ENCODE measurements at places on chromosomes 6 and 20. TPM values are rescaled to one million over a fixed set of nuclear protein-coding genes. Genes with fewer than 3 reads are reported as not detected.

Gene SLC32A1
- total RNA-seq: not detected

Gene FABP7
- total RNA-seq: not detected

Gene PLCB1
- total RNA-seq: 2.7 TPM

Gene PXDC1
- total RNA-seq: 7.2 TPM

Gene C6orf52
- total RNA-seq: 0.84 TPM

Gene SYNGAP1
- total RNA-seq: 7.1 TPM

Gene BMP6
- 0.60 TPM for total RNA-seq

Gene FAM209B
- 0.44 TPM for total RNA-seq

DNA sequence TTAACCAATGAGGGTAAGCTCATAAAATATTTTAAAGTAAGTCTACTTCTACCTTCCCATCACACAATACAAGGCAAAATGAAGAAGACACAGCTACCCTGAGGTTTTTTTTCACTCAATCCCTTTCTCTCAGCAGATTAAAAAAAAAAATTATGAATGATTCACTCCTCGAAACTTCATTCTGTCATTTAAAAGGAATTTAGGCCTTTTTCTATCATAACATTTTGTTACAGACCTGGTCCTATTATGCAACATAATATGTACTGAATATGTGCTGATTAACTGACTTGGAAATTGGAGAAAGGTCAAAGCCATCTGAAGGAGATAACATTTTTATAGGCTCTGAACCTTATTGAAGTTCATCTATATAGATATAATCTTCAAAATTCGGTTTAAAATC, 45.5 kb downstream of the PRL start:
- no peak for ATAC-seq

- ATAC-seq: no peak
Measured at GRCh38 chr6:76703786-76704185, 631.3 kb upstream of the IMPG1 start.

DNA sequence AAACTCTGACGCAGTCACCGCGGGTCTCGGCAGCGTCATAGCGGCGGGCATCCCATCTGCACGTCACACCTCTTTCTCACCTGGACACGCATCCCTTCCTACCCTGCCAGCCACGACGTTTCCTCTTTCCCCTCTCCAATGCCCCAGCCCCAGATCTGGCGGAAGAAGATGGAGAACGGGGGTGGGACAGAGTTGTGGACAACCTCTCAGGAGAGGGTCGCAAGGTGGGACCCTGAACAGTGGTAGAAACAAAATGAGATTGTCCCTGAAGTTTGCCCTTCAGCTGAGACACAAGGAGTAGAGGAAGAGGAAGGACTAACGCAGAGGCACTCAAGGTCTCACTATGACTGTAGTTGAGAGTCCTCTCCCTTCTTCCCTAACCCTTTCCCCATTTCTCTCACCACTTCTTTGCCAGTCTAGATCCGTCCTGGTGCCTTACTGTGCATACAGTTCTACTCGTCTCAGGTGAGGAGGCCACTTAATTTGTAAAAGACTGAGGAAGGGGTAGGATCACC, 562 bp downstream of the TRIM39 start:
- no peak for ATAC-seq

DNA sequence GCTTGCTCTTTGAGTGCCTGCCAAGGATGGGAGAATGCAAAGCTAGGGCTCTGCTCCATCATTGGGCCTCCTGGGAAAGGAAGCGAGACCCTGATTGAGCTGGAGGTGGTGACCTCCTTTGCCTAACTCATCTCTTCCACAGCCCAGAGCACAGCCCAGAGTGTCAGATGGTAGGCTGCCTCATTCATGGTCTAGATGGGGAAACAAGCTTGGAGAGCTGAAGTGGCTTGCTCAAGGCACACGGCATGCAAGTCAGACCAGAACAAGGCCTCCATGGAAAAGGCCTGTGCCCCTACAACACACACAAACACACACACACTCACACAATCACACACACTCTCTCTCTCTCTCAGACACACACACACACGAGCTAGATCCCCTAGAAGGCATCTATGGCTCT, 17.5 kb downstream of the TGM3 start:
- no peak for ATAC-seq

DNA sequence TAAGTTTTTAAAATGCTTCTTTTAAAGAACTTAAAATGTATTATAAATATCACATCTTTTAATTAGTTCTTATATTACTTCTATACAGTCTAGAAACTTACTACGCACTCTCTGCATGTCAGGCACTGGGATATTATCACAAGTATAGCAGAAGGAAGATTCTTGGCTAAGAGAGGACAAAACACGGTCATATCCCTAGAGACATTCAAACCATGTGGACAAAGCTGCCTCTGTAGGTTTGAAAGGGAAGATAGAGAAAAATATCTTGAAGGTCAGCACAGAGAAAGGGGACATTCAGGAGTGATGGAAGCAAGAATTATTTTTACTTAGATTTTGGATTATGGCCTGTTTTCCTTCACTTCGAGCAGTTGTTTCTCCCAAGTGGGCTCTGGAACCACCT, 64.1 kb downstream of the LRRC1 start:
- no peak for ATAC-seq

- ATAC-seq: no peak
Measured at GRCh38 chr6:161379834-161380582, 106.1 kb upstream of the AGPAT4 start.

DNA sequence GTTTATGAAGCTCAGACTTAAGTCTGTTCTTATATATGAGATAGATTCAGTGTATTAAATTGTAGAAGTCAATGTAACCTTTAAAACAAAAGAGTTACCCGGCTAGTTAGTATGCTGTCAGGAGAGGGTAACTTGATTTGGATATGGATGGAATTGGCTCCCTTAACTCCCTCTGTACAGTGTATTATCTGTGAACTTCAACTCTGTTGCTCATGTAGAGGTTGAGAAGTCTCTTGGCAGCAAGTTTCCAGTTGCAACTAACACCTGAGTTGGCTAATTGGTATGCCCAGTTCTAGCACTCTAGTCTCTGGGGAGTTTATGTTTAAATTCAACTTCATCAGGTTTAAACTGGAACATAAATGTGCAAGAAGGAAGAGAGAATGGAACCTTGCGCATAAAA, 111.0 kb downstream of the NCOA3 start:
- ATAC-seq: no peak

DNA sequence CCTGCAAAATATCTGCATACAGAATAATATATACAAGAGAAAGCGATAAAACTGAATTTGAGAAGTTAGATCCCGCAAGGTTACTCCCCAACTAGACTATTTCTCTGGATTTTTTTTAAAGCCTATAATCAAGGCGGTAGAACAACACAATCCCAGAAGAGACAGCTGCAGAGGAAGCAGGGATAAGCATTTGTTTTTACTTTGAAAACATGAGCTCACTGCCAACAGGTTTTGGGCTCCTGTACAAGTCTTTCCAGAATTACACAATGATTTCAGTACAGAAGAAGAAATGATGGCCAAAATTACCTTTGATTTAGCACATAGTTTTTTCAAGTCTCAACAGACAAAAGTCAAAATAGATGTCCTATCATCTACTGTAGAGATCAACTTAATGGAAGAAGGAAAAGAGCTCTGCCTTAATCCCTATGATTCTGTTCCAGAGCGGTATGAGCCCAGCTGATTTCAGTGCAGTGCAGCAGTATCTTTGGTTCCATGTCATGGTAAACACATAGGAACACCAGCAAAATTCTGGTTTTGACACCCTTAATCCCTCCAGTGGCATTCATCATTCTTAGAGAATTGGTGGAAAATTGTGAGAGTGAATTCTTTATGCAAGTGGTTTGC, 304.3 kb downstream of the HDGFL1 start:
- no peak for ATAC-seq

GRCh38 chr6:118502169-118502568, 45.9 kb upstream of the PLN start:
- ATAC-seq: no peak

DNA sequence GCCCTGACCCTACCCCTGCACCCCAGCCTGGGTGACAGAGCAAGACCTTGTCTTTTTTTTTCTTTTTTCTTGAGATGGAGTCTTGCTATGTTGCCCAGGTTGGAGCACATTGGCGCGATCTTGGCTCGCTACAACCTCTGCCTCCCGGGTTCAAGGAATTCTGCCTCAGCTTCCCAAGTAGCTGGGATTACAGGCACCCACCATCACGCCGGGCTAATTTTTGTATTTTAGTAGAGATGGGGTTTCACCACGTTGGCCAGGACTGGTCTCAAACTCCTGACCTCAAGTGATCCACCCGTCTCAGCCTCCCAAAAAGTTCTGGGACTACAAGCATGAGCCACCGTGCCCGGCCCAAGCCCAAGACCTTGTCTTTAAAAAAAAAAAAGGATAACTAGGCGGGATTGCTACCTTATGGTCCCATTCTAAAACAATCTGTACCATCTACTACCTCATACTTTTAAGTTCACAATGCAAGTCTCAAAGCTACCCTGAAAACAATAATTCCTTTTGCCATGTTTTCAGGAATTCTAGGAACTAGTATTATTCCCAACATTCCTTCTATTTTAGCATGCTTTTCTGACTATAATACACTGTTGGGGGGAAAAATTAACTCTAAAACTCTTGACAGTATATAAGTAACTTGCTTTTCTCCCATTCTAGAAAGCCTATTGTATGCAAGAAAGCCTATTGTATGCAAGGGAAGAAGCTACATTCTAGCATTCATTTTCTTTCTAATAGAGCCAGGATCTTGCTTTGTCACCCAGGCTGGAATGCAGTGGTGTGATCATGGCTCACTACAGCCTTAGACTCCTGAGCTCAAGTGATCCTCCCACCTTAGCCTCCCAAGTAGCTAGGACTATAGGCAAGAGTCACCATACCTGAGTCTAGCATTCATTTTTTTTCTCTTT, 6.6 kb downstream of the TUBB start:
- ATAC-seq: no peak

DNA sequence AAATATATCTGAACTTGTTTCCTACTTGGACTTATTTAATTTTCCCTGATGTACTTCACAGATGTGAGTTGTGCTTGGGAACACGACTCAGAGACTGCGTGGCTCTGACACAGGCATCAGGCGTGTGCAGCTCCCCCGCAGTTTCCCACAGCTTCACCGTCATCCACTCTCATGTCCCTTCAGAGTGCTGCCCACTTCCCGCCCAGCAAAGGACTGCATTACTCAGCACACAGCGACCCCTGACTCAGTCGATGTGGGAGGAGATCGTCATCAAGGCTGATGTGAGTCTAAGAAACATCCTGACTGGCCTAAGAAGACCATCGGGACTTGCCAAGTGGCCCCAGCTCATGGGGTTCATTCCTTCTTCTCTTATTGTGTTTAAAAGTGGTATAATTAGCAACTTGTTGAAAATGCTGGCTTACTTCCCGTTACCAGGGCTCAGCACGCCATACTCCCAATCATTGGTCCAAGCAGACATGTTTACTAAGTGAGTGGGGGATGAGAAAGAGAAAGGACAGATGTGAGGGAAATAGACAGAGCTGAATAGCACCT, 539.4 kb upstream of the JARID2 start:
- ATAC-seq: peak; percentile 75

DNA sequence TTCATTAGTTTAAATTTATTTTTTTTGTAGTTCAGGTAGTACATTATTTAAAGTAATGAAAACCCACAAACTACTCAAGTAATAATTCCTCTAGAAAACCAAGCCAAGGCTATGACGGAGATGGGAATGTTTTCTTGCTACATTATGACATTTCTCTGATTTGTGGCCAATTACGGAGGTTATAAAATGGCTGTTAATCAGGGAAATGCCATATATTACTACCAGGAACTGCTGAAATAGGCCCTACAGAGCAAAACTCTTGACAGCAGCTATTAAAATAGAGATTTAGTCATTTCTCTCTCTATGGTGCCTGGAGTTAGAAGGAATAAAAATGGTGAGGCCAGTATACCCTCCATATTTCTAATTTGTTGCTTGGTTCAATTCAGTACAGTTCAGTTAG, 280.0 kb downstream of the ARHGAP18 start:
- no peak for ATAC-seq

DNA sequence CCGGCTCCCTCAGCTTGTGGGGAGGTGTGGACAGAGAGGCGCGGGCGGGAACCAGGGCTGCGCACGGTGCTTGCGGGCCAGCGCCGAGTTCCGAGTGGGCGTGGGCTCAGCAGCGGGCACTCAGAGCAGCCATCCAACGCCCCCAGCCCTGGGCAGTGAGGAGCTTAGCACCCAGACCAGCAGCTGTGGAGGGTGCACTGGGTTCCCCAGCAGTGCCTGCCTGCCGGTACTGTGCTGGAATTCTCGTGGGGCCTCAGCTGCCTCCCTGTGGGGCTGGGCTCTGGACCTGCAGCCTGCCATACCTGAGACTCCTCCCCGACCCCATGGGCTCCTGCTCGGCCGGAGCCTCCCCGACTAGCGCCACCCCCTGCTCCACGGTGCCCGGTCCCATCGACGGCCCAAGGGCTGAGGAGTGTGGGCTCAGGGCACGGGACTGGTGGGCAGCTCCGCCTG, 92.7 kb downstream of the MANEA start:
- no peak for ATAC-seq

- no peak for ATAC-seq
Measured at GRCh38 chr6:22019857-22020256, 277.0 kb downstream of the PRL start.

- ATAC-seq: no peak
Measured at GRCh38 chr6:86215323-86215722, 572.6 kb upstream of the SYNCRIP start.

GRCh38 chr20:36471885-36472636, 69.3 kb upstream of the MYL9 start:
- ATAC-seq: no peak

DNA sequence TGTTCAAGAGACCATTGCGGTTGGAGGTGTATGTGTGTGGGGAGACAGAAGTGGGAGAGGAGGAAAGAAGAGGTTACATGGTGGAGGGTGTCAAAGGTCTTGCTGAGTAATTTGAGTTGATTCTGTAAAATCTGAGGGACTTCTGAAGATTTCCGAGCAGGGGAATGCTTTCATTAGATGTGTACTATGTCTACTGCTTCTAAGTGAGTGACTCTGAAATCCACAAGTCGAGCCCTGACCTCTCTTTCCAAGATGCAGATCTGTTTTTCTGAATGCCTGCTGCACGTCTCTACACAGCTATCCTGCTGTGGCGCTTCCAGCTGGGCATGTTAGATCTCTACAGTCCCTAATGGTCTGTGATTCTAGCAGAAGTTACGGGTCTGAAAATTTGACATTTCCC, 209.8 kb downstream of the ATXN1 start:
- ATAC-seq: no peak

- ATAC-seq: no peak
Measured at GRCh38 chr6:150075034-150075421, 6.1 kb upstream of the ULBP3 start.

- ATAC-seq: peak; percentile 18
Measured at GRCh38 chr6:33740204-33740608, 6.5 kb downstream of the IP6K3 start.

- ATAC-seq: peak; percentile 22
Measured at GRCh38 chr6:42131531-42131930, 10.9 kb downstream of the C6orf132 start.

GRCh38 chr6:161266513-161267230, 7.2 kb downstream of the AGPAT4 start:
- no peak for ATAC-seq

- ATAC-seq: no peak
Measured at GRCh38 chr20:5550733-5551529, 199.3 kb upstream of the SHLD1 start.

Data from esophagus mucosa (tissue), 1 donor.